ENCODE measurements at places on chromosomes 1 and 21. TPM values are rescaled to one million over a fixed set of nuclear protein-coding genes. Genes with fewer than 3 reads are reported as not detected.
A peak's percentile ranks its signal among the peaks of the same experiment; 100 is the strongest.

The GJC2 gene
- total RNA-seq: 7.6 TPM

The DCST1 gene
- not detected for total RNA-seq

The LCE2C gene
- not detected for total RNA-seq

The H3-3A gene
- 309 TPM for total RNA-seq

The TFB2M gene
- 7.4 TPM for total RNA-seq

The CD2 gene
- 1.2 TPM for total RNA-seq

The TRIM45 gene
- 1.3 TPM for total RNA-seq

The LIN28A gene
- not detected for total RNA-seq

The EDARADD gene
- 0.27 TPM for total RNA-seq

The RASAL2 gene
- 27.4 TPM for total RNA-seq

The PIGV gene
- total RNA-seq: 17.0 TPM

The LMOD1 gene
- total RNA-seq: 1,570 TPM

GRCh38 chr1:205421798-205422197, at the start of gene LEMD1:
TSS of gene LEMD1 (minus strand) at chr1:205422056. CDS start at chr1:205420536, 1,520 bp downstream.
- ATAC-seq: no peak

- ATAC-seq: no peak
Measured at GRCh38 chr21:29318354-29318753, 19.6 kb downstream of the BACH1 start.

GRCh38 chr1:226063977-226064815, 1.7 kb downstream of the H3-3A start:
- ATAC-seq: no peak

GRCh38 chr21:44885615-44886014, 12.1 kb upstream of the PTTG1IP start:
- no peak for ATAC-seq

DNA sequence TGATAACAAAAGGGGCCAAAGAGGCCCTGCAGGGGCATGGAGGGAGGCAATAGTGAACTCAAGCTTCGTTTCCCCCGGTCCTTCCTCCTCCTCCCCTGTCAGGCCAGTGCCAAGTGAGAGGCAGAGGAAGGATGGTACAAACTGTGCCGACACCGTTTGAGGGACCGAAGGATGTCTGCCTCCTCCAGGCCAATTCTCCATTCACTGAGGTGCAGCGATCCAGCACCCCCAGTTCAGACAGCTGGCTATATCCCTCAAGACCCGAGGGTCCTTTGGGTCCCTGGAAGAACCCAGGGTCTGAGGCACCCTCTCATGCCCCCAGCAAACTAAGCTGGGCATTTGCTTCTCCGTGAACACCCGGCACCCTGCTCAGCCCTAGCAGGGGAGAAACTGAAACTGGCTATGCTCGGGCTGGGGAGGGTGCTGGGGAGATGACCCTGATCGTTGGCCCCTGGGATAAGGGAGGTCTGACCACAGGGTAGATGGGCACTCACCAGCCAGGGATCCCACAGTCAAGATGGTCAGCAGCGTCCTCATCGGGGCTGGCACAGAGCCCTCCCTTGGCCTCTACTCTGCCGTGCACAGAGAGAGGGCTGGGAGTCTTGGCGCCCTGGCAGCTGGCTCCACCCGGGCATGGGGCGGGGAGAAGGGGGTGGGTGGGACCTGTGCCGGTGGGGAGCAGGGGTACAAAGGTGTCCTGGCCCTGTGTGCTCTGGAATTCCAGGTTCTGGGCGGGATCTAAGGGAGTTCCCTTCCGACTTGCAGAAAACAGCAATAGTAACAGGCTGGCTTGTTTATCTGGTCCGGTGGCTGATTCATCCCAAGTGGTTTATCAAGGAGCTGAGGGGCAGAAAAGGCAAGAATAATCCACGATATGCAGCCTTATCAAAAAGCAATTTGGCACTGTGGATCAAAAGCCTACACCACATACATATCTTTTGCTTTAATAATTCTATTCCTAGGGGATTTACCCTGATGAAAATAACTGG, at the start of gene IL22RA1:
Gene IL22RA1 (minus strand): TSS at position 595 of the 989 bp plus-strand sequence. CDS start 58 bp downstream, at position 537.
- ATAC-seq: no peak

- no peak for ATAC-seq
Measured at GRCh38 chr1:239388578-239388977, 2.2 kb downstream of the CHRM3 start.

DNA sequence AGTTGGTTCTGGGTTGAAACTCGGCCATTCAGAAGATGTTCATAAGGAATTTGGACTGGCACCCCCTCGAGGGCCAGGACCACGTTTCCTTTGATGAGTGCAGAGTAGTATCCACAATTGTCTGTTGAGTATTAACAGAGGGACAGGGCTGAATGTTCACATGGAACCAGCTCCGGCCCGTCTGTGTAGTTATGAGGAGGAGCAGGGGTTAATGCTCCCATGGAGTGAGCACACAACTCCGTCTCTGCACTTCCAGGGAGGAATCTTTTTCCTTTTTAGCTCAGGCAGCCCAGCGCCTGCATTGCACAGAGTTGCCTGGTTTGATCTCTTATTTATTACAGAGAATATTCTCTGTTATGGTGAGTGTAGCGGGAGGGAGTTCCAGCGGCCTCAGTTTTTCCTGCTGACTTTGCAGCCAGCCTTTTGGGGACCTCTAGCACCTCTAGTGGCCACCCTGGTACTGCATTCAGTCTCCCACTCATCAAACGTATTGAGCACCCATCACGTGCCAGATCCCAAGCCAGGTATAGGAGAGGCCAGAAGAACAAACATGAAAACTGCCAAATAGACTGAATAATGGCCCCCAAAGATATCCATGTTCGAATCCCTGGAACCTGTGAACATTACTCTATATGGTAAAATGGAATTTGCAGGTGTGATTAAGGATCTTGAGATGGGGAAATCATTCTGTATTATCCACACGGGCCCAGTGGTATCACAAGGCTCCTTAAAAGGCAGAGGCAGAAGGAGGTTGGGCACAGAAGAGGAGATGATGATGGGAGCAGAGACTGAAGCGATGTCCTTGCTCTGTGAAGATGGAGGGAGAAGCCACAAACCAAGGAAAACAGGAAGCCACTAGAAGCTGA, 167.7 kb upstream of the CSF3R start:
- peak; percentile 36 for ATAC-seq

GRCh38 chr1:203448521-203449061, 27.0 kb upstream of the PRELP start:
- peak; percentile 59 for ATAC-seq

- no peak for ATAC-seq
Measured at GRCh38 chr1:228194921-228195812, 12.7 kb upstream of the OBSCN start.

GRCh38 chr1:100511058-100511457, 26.9 kb upstream of the GPR88 start:
- ATAC-seq: no peak

DNA sequence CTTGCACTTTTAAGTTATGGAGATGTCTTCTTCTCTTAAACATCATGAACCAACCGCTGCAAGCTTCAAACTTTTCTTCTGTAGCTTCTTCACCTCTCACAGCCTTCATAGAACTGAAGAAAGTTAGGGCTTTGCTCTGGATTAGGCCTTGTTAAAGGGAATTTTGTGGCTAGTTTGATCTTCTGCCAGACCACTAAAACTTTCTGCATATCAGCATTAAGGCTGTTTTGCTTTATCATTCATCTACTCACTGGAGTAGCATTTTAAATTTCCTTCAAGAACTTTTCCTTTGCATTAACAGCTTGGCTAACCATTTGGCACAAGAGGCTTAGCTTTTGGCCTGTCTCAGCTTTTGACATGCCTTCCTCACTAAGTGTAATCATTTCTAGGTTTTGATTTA, 43.0 kb upstream of the RGL1 start:
- no peak for ATAC-seq

GRCh38 chr1:8873506-8874229, 4.8 kb downstream of the ENO1 start:
- peak; percentile 79 for ATAC-seq

DNA sequence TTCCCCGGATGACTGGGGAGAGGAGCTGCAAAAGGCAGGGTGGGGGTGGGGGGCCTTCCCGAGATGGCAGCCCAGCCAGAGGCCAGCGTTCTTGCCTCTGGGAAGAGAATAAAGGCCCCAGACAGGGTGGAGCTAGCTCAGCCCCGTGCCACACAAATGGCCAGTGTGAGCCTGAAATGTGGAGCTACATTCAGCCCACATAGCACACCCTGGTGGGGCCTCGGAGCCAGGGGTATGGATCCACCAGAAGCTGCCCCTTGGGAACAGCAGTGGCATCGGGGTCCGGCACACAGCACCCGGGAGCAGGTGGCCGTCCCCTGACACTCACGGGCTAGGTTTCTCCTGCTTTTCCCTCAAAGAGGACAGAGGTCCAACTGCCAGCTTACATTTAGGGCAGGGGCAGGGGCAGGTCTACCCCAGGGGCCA, 93.9 kb downstream of the PDE9A start:
- no peak for ATAC-seq

- ATAC-seq: no peak
Measured at GRCh38 chr1:113178522-113178921, 105.5 kb downstream of the LRIG2 start.

DNA sequence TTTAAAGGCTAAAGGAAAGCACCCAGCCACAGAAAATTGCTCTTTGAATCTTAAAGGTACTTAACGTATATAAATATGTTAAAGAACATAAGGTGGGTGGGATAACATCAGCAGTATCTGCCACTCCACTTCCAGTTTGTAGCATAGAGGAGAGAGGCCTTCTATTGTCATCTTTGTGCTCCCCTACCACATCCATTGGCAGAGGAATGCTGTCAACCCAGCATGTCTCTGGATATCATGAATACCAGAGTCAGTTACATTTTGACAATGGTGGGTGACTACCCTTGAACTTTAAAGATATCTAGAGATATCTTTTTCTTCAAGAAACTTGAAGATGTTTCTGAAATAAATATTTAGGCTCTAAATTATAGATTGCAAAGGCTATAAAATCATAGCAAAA, 283.2 kb upstream of the LRRC7 start:
- no peak for ATAC-seq

GRCh38 chr21:15992171-15992570, 262.4 kb downstream of the USP25 start:
- ATAC-seq: no peak

- ATAC-seq: no peak
Measured at GRCh38 chr1:246008363-246008831, 498.7 kb downstream of the SMYD3 start.

All from gastroesophageal sphincter (tissue), 4 donors.